ENCODE measurements at places on chromosomes 1 and 21.

- no peak for DNase-seq
Measured at GRCh38 chr1:114318961-114319360, 165.3 kb upstream of the SYT6 start.

- DNase-seq: no peak
Measured at GRCh38 chr1:241574154-241574553, 42.0 kb downstream of the KMO start.

- DNase-seq: no peak
Measured at GRCh38 chr1:2135441-2135841, 59.1 kb downstream of the FAAP20 start.

DNA sequence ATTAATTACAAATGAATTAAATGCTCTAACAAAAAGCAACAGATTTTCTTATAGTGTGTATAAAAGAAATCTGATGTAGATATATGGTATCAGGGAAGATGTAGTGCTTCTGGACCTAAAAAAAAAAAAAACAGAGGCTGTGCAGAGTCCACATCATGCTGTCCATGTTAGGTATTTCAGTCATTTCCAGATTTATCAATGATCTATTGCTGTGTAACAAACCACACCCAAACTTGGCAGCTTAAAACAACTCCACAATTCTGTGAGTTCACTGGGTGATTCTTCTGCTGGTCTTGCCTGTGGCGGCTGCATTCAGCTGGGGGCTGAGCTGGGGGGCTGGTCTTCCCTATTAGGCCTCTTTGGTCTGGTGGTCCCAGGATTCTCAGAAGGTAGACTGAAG, 52.3 kb upstream of the C1orf146 start:
- no peak for DNase-seq

DNA sequence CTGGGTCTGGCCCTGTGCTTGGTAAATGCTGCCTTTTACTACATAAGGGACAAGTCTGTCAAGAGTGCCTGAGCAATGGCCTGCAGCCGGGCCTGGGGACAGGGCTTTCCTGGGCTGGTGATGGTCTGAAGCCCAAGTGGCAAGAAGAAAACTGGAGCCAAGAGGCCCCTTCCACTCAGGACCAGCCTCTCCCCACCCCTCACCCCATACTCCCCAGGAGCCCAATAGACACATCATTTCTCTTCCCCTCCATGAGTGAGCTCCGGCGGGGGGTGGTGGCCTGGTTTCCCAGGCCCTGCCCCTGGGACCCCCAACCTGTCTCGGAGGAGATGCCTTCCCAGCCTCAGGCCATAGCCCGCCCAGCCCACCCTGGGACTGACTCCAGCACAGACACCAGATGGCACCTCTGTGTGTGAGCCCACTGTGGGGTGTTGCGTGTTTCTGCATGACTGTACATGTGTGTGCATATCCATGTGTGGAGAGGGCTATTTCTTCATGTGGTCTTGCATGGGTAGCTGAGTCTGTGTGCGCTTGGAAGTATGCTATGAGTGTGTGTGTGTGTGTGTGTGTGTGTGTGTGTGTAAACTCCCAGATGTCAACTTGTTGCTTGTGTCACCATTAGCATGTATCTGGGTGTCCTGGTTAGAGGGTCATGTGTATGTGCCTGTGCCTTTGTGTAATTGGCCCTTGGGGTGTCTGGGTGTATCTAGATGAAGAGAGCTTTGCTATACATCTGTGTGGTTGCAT, 14.3 kb upstream of the LRP8 start:
- no peak for DNase-seq

DNA sequence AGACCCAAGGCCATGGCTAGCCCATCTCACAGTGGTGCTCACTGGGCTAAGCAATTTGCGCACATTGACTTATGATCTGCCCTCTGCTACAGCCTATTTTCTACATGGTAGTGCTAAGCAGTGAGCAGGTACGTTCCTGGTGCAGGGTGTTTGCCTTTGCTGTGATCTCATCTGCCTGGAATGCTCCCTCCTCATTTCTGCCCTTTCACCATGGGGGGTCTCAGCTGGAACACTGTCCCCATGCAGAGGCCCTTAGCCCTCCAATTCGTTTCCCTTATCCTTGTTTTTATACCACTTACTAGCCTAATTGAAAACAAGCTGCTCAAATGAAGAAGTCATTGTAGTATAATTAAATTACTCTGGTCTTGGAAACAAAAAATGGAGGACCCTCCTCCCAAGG, 2.0 kb upstream of the B3GALT5 start:
- DNase-seq: no peak

GRCh38 chr1:235864931-235865525, 1.7 kb downstream of the LYST start:
- no peak for DNase-seq

DNA sequence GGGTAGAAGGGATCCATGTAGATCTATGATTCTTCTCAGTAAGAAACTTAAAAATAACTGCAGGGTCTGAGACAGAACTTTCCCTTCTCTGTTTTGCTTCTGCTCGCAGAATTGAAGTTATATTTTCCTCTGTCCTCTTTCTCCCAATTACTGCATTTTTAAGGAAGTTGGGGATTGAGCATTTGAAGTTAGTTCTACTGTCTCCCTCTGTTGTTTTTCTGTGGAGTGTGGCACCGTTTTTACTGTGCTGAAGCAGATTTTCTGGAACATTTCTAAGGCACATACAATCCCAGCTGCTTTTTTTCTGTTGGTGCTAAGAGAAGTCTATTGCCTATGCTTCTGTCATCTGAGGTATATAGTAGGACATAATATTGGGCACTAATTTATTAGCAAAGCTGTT, 43.3 kb downstream of the RASAL2 start:
- DNase-seq: no peak

- DNase-seq: no peak
Measured at GRCh38 chr1:235863699-235864093, 3.0 kb downstream of the LYST start.

GRCh38 chr1:200369706-200370105, 40.1 kb downstream of the ZNF281 start:
- DNase-seq: no peak

DNA sequence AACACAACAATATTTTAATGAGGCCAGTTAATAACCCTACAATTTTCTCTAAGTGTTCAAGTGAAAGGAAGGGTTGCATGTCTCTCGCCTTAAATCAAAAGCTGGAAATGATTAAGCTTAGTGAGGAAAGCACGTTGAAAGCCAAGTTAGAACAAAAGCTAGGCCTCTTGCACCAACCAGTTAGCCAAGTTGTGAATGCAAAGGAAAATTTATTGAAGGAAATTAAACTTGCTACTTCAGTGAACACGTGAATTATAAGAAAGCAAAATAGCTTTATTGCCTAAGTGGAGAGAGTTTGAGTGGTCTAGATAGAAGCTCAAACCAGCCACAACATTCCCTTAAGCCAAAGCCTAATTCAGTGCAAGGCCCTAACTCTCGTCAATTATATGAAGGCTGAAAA, 135.6 kb downstream of the DUSP10 start:
- DNase-seq: no peak

DNA sequence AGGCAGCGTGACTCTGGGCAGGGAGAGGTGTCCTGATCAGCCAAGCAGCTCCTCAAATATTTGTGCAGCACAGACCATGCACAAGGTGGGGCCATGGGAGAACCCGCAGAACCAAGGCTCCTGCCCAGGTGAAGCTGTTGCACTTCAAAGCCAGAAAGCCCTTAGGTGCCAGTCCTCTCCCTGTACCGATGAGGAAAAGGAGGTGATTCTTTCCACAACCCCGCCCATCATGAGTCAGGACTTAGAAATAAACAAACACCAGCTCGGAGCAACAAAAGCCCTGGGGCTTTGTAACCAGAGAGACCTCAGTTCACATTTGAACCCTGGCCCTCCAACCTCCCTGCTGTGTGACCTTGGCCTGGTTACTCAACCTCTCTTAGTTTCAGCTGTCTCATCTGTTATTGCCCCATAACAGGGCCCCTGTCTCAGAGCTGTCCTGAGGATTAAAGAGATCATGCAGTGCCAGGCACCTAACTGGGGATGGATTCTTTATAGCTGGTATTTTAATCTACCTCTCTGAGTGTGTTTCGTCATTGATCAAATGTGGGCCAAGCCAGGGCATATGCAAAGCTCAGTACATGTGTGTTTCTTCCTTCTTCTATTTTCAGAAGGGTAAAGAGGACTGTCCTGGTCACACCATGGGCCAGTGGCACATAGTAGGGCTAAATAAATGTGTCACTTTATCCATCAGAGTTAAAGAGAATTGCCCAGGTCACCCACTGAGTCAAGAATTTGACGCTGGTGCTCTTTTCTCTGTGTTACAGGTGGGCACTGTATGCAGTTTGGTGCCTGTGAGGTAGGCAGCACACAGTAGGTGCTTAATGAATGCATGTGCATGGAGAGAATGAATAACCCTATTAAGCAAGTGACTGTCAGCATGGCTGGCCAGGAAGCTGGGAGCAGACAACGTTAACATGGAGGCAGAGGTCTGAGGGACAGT, 1.4 kb downstream of the LDLRAD1 start:
- no peak for DNase-seq

GRCh38 chr1:74715236-74715502, 17.7 kb downstream of the CRYZ start:
- no peak for DNase-seq

- DNase-seq: no peak
Measured at GRCh38 chr1:196558411-196558810, 49.8 kb downstream of the KCNT2 start.

DNA sequence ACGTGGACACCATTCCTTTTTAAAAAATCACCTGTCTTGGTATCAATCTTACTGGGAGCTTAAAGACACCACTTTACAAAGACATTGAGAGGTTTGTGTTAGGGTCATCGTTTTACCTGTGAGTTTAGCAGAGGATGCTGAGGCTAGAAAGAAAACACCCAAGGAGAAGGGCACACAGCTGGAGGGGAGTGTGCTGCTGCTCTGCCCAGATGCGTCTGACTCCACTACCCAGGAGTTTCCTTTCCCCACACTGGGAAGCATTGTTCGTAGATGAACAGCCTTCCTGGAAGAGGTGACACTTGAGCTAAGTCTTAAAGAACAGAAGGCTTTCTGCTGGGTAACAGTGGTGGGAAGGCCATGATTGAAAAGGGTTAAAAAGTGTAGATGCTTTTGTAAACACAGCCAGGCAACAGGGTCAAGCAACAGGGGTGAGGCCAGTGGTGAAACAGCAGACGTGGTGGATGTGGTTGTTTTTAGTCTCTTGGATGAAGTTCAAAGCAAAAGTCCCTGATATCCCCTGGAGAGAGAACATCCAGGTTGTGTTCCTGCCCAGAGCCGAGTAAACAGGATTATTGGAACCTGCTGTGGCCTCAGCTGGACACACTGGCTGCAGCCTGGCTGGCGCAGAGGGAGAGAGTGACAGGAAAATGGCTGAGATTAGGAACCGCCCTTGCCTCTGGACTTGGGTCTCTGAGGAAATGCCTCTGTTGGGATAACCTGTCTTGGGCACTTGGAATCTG, 198.6 kb upstream of the JUN start:
- no peak for DNase-seq

DNA sequence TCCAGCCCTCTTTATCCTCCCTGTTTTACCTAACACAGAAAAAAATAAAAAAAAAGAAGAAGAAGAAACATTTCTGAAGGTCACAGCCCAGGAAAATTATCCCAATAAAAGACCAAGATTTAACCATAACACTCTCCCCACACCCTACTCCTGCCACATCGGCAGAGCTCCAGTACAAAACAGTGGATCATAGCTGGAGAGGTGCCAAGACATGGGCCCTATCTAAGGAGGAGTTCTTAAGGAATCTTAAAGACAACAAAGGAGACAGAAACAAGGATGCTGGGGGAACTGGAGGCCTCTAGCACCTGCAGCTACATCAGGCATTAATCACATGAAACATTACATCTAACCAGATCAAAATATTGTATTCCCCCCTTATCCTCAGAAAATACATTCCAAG, 432.8 kb downstream of the MATN1 start:
- no peak for DNase-seq

DNA sequence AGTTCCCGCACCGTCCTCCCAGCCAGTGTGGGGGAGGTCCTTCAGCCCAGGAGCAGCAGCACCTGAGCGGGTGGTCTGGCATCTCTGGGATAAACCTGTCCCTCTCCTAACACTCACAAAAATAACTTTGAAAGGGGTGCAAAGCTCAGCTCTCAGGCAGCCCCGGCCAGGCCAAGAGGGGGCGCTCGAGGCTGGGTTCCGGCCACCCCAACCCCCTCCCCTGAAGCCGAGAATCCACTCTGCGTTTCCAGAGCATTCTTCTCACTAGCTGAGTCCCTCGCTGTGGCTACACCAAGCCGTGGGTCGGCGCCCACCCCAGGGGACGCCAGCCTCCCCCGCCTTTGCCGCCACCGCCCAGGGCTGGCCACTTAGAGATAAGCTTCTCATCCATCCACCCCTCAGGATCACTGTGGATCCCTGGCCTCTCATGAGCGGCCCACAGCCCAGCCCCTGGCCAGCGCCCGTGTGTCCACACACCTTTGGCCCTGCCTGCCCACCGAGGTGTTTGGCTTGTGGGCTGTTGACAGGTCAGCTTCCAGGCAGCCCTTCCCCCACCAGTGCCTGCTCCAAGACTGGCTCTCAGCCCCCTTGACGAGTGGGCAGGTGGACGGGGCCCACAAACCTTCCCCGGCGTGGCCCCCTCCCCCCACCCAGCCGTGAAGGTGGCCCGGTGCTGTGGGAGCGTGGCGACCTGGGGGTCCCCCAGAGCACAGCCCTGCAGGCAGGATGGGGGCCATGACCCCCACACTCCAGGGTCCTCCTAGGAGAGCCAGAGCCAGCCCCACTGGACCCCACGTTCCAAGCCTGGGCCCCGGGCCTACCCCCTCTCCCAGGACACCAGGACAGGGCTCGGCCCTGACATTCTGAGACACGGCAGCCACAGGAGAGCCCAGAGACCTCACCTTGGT, 1.9 kb downstream of the FTCD start:
- DNase-seq: no peak

GRCh38 chr1:116853680-116854402, 55.9 kb upstream of the PTGFRN start:
- no peak for DNase-seq

DNA sequence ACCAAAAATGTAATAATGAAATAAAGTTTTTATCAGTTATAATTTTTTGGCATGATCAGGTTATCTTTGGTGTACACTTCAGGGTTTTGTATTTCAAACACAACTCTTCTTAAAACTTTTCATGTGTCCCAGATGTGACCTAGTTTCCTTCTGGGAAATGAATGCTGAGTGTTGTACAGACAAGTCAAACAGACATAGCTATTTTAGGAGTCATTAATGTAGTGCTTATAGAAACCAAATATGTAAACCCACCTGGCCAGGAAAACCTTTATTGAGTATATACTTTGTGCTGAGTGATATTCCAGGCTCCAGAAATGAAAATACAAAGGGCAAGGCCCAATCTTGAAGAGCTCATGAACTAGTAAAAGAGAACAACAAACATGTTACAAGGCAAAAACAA, 25.9 kb upstream of the HOOK1 start:
- DNase-seq: no peak

- peak; percentile 10 for DNase-seq
Measured at GRCh38 chr1:202807451-202807925, 733 bp downstream of the KDM5B start.

Measured in NCI-H2107 (cell line).